ENCODE measurements at places on chromosomes 6 and 20.
A peak's percentile ranks its signal among the peaks of the same experiment; 100 is the strongest.

DNA sequence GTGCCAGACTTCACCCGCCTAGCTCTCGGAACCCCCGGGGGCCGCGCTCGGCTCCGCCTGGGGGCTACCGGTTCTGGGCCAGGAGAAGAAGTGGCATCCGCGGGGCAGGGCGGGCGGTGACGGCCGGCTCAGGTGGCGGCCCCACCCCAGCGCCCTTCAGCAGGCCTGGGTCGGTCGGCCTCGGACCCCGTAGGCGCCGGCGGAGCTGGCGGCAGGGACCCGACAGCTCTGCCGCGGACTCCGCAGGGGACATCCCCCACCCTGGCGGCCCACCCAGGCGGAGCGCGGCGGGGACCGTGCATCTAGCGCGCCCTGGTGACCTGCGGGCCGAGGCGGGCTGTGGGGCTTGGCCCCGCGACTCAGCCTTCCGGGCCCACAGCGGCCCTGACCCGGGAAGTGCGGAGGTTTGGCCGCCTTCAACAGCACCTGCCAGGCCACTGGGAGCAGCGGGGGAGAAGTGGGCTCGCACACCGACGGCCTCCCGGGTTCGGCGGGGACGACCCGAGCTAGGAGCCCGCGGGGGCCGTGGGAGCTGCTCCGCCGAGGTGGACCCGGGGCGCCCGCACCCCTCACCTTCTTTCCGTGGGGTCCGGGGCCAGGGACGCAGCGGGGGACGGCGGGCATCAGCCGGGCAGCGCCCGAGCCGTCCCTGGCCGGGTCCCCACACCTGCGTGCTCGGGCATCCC is 87.1 kb downstream of the TMEM242 start:
- DNase-seq, result no peak

DNA sequence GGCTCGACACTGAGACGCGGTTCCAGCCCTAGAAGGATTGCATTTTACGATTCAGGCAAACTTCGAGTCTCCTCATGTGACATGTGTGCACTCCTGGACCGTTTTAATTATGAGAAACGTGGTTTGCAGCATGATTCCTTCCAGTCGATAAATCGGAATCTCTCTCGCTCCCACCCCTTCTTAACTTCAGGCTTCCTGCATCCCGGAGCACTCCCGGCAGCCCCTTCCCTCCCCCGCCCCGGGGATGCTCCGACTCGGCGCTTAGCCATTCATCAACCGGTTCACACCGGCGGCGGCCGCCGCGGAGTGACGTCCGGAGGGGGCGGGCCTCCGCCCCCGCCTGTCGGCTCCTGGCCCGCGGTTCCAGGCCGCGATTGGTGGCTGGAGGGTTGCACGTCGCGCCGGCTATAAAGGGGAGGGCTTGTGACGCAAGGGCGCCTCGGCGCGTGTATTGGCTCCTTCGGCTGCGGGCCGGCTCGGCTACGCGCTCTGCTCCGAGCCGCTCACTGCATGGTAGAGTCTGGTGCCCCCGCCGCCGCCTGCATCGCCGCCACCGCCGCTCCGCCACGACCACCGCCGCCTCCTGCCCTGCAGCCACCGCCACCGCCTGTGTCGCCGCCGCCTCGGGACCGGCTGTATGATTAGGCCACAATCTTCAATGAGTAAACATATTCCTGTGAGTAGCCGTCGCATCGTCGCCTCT is at the start of the genes LOC128125822 and PTP4A1:
Gene LOC128125822, plus strand, starts transcription at position 437 of the 703 bp plus-strand sequence.
Gene PTP4A1, plus strand, starts transcription at position 437 of the 703 bp plus-strand sequence. CDS start 4,401 bp downstream, outside the sequence.
- peak; percentile 95 for DNase-seq

- no peak for DNase-seq
These were observed 355.9 kb downstream of the PREX1 start for GRCh38 chr20:48471759-48472408.

DNA sequence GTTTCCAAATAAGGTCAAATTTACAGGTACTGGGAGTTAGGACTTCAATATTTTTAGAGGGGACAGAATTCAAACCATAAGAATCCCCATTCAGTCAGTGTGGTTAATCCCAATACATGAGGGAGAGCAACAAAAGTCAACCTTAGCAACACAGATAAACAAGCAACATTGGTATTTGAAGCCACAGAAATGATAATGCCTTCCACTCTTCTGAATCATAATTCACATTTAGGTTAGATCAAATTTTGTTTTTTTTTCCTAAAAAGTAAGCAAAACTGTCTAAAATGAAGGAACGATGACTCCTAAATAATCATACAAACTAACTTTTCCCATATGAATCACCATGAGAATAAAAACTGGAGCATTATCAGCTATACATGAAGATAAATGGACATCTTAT is 246.0 kb upstream of the TENT5A start:
- DNase-seq, result no peak

GRCh38 chr6:146883640-146884531 is 285.1 kb downstream of the ADGB start:
- no peak for DNase-seq

DNA sequence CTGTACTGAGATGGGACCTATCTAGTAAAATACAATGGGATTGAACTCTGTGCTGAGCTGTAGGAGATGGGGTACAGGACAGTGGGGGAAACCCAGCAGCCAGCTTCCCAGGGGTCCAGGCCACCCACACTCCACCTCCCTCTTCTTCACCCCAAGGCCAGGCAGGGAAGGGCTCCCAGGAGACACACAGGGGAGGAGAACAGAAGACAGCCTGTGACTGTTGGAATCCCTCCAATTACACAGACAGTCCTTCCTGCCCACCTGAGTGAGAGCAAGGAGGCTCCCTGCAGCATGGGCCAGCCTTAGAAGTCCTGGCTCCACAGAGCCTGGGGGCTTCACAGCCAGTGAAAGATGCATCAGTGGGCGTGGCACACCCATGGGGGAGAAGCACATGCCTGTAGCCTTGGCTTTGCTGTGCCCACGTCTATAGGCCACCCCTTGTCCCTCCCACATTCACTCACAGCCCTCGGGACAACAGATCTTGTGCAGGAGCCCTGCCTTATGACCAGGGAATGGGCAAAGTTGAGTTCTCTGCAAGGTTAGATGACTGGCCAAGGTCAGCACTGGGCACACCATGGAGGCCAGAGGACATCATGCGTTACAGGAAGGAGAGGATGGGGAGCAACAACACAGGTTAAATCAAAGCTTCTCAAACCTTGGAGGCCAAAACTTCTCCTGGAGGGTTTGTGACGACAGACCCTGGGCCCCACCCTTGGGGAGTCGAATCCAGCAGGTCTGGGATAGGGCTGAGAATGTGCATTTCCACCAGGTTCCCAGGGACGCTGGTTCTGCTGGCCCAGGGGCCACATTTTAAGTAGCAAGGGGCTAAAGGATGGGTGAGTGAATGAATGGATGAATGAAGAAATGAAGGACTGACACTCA is 12.3 kb upstream of the CST7 start:
- no peak for DNase-seq

DNA sequence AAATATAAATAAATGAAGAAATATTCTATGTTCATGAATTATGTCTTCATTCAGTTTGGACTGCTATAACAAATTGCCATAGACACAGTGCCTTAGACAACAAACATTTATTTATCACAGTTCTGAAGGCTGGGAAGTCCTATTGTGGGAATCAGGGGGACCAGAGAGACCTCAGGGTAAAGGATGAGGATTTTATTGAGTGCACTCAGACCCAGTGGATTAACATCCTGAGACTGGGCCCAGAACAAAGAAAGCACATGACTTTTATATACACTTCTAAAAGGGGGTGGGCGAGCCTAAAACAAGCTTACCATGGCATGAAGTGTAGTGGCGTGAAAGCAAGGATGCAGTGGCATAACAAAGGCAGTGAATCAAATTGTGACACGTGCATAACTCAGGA is 26.9 kb upstream of the CBLN4 start:
- DNase-seq, result no peak

DNA sequence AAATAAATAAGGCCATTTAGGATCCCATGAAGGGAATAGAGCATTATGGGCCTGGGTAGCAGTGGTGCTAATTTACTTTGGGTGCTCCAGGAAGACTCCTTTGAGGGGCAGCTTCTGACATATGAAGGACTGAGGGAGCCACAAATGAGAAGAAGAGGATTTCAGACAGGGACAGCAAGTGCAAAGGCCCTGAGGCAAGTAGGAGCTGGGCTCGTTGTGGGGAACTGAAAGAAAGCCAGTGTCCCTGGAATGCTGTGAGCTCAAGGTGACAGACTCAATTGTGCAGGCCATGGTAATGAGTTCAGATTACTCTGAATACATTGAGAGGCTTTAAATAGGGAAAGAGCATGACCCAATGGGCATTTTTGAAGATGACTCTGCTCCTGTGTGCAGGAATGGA is 307.6 kb downstream of the TSHZ2 start:
- DNase-seq, result no peak

GRCh38 chr6:51529240-51529639 is 558.2 kb downstream of the PKHD1 start:
- no peak for DNase-seq

- DNase-seq, result no peak
These were observed 360.3 kb downstream of the BTBD9 start for GRCh38 chr6:38279423-38279822.

- no peak for DNase-seq
These were observed 41.5 kb downstream of the SENP6 start for GRCh38 chr6:75643173-75643572.

GRCh38 chr6:68976260-68976659 is 341.2 kb downstream of the ADGRB3 start:
- DNase-seq, result no peak

DNA sequence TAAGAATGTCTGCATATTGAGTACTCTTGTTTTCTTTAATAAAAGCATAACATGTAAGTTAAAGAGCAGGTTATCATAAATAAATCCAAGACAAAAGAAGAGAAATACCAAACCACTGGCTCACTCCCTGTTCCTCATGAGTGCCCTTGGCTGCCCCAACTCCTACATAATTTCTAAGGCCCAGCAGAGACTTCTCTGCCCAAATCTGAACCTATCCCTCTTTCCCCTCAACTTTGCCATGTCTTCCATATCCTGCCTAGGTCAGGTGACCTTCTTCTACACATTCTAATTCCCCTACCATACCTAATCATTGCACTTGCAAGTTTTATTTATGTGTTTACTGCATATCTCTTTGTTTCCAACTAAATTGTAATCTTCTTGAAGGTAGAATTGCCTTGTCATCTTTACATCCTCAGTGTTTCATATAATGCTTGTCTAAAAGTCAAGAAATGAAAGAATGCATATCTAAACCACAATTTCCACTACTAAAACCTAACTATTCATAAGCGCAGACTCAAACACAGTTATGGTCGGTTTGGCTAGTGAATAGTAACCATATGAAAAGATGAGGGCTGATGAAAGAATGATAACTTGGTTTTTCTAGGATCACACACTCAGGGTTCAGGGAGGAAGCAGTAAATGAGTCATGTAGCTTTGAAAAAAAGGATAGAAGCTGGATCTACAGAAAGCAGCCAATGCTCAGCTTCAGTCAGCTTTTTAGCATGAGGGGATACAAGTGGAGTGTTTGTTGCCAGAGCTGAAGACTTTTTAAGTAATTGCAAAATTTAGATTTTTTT is 53.3 kb upstream of the EYA4 start:
- DNase-seq, result no peak

DNA sequence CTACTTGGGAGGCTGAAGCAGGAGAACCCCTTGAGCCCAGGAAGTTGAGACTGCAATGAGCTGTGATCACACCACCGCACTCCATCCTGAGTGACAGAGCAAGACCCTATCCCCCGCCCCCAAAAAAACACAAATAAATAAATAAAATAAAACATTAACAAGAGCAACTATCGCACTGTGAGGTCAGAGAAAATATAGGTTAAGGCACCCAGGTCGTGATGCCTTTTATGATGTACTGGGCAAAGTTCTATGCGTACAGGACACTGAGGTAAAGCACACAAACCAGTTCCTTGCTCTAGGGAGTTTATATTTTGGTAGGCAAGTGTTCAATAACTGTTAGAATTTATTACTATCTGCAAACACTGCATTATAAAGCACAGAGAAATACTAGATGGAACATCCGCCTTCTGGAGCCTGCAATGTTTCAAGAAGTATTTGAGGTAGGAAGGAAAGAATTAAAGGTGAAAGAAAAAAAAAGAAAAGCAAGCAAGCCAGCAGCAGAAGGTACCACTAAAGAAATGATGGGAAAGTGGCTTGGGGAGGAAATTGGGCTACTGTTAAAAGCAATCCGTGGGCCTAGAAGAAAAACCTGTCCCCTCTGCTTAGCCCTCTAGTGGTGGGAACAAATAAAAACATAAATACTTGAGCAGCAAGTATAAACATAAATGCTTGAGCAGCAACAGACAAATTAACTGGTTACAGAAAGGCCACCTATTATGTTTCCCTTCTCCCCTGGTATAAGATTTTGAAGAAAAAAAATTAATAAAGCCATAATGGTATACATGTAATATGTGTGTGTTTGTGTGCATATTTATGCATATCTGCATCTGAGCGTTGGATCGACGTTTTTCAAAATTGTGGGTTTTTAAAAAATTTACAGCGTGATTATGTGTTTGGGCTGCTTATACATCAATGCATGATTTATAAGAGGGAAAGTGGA is 128.0 kb downstream of the PHACTR1 start:
- DNase-seq, result no peak

DNA sequence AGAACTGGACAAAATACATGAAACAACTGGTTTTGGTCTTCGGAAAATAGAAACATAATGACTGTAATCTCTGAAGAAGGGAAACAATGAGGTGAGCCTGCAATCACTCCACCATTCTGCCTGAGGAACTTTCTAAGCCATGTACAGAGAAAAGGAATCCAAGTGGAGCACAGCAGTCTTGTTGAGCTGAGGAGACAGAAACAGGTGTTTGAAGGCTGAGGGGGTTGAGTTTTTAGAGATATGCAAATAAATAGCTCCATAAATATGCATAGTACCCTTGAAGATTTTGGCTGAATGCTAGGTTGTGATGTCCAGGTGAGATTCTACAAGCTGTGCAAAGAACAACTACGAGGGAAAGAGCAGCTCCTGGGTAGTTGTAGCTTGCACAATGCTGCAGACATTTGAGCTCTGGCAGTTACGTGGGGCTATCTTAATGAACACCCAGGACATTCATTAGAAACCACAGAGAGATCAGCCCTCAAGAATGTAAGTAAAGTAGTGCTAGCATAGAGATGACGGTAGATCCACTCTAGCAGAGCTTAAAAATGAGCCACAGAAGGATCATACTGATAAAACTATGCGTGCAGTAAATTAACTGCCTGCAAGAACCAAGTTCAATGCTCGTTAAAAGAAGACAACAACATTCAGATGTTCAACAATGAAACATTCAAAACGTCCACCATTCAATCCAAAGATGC is 24.3 kb downstream of the TUBB2B start:
- DNase-seq, result no peak

DNA sequence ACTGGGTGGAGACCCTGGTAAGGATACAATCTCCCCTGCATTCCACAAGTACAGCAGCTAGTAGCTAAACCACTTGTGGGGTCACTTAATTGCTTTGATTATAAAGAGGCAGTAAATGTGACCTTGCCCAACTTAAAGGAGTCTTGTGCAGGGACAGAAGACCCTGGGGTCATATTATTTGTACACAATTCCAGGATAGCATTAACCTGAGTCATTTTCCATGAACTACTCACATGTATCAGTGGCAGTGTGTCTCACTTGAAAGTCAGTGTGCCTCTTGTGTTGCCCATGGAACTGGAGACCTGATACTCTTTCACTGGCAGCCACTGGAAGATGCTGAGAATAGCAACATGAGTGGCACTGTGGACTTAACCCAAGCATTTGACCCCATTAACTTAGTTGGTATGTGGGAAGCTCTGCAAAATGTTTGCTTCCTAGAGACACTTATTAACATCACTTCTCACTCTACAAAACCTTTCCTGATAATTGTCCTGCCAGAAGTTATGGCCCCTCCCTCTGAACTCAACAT is 28.9 kb downstream of the CLIC5 start:
- DNase-seq, result no peak

GRCh38 chr6:127381384-127381783 is 38.0 kb upstream of the ECHDC1 start:
- no peak for DNase-seq

- DNase-seq, result no peak
These were observed 34.9 kb upstream of the SUMO4 start for GRCh38 chr6:149365197-149365596.
